ENCODE measurements at places on chromosomes 13 and 19.

DNA sequence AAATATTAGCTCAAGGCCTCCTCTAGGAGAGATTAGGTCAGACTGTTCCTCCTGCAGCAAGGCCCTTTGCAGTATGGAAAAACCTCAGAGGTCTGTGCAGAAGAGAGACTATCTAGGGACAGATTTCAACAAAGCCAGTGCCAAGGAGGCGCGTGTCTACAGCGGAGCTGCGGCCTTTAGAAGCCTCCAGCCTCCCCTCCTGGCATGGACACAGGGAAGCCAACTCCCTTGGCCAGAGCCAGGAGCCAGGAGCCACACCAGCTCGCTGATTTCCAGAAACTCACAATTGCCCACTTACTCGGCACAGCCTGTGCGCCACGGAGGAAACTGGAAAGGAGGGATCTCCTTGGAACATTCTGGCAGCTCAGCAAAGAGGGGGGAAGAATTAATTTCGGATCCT is 63.4 kb downstream of the INSR start:
- peak; percentile 80 for DNase-seq

DNA sequence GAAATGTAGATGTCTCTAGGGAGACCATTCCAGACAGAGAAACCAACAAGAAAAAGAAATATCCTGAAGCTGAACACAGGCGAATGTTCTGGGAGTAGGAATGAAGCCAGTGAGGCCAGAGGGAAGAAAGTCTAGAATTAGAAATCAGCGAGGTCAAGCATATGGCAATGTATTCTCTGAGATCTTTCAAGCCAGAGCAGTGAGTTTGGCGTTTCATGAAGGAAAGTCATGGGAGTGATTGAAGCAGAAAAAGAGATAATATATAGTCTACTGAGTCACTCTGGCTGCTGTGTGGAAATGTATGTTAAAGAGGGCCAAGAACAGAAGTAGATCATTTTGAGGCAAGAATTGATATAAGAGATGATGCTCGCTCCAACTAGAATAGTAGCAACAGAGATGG is 576.0 kb downstream of the PCDH17 start:
- DNase-seq: no peak

GRCh38 chr13:43830497-43830881 is 43.7 kb upstream of the ENOX1 start:
- DNase-seq: no peak

DNA sequence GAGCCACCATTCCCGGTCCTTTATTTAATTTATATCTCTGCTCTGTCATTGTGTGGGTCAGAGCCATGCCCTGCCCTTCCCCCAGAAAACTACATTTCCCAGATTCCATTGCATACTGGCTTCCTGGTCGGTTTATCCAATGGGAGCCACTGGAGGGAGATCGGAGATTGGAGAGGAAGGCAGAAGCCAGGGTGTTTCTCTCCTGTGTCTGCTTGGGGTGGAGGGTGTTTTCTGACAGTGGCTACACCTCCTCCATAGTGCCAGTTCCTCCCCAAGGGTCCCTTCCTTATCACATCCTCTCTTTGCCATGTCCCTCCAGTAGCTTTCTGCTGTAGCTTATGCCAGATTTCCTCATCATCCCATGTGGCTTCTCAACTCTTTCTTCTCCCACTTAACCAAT is 19.0 kb downstream of the OLFM2 start:
- DNase-seq: peak; percentile 41

GRCh38 chr19:56491399-56491798 is 14.3 kb upstream of the ZNF667 start:
- DNase-seq: no peak

GRCh38 chr19:23800271-23800670 is 41.6 kb upstream of the ZNF681 start:
- DNase-seq: no peak

GRCh38 chr19:54207983-54208783 is 7.5 kb downstream of the RPS9 start:
- peak; percentile 72 for DNase-seq

DNA sequence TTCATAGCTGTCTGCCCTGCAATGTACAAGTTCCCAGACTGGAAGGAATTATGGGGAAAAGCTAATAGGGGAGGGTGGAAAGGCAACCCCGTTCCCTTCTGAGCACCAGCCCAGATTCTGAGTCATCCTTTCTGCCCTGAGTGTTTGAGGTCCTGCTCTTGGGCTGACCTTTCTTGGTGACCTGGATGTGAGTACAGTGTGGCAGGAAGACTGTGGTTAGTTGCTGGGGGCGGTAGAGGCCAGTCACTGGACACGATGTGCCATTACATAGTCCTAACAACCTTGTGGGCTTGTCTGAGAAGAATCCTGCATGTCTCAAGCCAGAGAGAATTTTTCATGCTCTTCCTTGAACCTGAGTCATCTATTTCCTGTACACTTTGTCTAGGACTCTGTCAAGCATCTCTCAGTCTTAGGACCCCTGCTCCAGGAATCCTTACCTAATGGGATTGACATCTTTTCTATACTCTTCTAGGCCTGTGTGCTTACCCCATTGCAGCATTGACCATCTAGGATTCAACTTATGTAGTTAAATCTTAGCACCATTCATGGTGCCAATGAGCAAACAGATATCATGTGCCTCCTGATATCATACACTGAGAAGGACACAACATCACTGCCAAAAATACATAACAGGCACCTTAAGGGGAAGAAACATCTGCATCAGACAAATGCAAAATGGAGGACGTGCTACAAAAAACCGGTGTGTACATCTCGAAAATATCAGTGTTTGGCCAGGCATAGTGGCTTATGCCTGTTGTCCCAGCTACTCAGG is 8.1 kb upstream of the ANGPTL4 start:
- peak; percentile 33 for DNase-seq

- peak; percentile 85 for DNase-seq
These were observed 1.1 kb upstream of the MYBPC2 start for GRCh38 chr19:50431343-50432220.

DNA sequence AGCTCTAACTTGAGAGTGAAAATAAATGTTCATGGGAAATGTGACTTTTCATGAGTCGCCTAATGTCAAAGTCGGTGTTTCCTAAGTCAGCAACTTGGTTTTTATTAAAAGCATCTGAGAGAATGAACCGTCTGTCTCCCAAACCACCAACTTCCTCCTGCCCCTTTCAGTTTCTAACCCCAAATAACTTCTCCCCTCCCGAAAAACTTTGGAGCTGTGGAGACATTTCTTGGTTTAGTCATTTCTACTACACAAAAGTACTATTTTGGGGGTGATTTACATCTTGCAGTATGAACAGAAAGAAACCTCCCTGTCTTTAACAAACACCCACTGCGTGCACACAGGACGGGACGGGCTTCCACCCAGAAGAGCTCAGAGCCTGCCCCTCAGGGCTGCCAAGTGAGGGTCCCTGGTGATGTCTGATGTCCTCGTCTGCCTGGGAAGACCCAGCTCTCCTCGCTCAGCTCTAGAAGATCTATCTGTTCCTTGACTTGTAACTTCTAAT is 65.0 kb downstream of the RASA3 start:
- DNase-seq: no peak

DNA sequence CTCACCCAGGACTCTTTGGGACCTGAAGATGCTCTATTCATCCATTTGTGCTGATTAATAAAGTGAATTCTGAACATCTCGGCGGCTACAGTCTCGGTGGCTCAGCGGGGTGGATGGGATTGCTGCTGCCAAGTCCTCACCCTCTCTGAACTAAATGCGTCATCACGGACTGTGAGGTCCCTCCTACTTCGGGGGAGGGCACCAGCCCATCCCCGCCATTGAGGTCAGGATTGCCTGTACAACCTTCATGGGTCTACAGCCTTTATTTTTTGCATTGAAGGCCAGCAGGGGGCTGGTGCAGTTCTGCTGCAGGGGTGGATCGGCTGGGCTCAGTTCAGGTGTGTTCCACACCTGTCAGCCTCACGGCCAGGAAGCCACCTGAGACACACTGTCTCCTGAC is 181.8 kb downstream of the COL4A1 start:
- no peak for DNase-seq
